ENCODE measurements at places on chromosomes 13 and 19.

GRCh38 chr13:26390203-26390602 lies 136.3 kb downstream of the CDK8 start:
- no peak for DNase-seq

- no peak for DNase-seq
Measured at GRCh38 chr19:40413291-40413845, at the start of gene PRX. PRX (minus strand) TSS chr19:40413378; CDS start chr19:40407932, 5,446 bp downstream.

GRCh38 chr13:92255526-92255925 lies 857.1 kb downstream of the GPC5 start:
- no peak for DNase-seq

DNA sequence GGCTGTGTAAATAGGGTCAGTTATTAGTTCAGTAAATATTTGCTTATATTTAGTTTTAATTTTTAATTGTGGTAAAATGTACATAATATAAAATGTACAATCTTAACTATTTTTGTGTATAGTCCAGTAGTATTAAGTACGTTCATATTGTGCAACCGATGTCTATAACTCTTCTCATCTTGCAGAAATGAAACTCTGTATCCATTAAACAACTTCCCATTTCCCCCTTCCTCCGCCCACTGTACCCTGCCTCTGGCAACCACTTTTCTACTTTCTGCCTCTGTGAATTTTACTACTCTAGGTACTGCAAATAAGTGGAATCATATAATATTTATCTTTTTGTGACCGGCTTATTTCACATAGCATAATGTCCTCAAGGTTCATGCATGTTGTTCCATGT lies 24.4 kb downstream of the UBAC2 start:
- DNase-seq = no peak

GRCh38 chr19:9658769-9659168 lies 16.1 kb downstream of the ZNF562 start:
- DNase-seq = no peak

DNA sequence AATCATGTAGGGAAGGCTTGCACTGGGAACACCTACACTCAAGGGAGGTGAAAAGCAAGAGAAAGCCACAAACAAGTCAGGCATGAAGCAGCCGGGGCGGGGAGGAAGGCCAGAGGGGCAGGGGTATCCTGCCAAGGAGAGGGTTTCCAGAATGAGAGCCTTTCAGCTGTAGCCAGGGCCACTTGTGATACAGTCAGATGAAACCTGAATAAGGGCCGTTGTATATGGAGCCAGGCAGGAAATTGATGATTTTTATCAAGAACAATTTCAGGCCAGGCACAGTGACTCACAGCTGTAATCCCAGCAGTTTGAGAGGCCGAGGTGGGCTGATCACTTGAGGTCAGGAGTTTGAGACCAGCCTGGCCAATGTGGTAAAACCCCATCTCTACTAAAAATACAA lies 4.4 kb downstream of the TRPM4 start:
- no peak for DNase-seq

GRCh38 chr19:52963247-52963618 lies 552 bp upstream of the ZNF816 start:
- no peak for DNase-seq

DNA sequence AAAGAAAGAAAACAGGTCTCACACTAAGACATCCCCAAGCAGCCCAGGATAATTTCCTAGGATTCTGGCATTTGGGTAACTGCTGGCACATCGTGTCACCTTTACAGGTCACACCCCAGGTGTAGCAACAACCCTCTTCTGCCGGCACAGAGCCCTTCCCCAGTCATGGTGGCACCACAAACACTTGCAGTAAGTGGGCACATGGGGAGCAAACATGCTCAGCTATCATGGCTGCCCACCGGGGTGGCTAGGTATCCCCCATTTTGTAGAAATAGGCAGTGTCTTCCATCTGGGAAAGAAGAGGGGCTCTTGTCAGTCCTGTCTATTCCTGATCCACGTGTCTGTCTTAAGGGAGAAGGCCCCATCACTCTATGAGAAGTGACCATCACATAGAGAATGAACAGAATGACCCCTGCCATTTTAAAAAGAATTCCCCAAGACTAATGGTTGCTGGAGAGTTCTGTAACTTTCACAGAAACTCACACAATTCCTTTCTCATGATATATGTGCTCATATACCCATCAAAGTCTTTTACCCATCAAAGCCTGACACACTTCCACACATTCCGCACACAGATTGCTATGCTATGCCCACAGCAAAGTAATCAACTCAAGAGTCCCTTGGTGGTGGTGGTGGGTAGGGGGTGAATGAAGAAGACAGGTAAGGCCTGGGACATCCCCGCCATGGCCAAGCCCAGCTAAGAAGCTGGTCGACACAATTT lies 33.3 kb downstream of the BRD4 start:
- DNase-seq = no peak

DNA sequence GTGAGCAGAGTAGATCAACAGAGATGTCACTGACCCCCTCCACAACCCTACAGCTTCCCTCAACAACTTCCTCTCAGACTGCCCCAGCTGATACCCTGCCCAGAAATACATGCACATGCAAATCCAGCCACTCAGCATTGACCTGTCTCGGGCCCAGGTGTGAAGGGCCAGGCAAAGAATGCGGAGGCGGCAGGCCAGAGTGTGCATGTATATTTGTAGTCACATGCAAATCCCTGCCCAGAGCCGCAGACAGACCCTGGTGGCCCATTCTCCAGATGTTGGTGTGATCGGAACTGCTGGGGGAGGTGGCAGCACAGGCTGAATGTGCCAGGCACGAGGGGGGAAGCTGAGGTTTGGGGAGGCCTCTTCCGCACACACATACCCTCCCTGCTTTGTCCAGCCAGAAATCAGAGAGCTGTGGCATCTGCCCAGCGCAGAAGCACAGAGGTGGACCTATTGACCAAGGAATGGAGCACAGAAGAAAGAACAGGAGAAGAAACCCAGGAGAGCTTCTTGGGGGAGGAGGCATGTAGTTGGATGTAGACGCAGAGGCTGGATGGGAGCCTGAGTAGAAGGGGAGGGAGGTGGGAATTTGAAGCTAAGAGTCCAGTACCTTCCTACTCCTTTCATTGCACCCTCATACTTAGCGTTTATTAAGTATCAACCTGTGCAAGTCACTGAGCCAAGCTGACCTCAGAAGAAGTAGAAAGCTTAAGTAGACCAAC lies 14.4 kb downstream of the MEF2B start:
- no peak for DNase-seq

GRCh38 chr13:110507678-110508381 lies 53.7 kb downstream of the RAB20 start:
- DNase-seq = no peak

DNA sequence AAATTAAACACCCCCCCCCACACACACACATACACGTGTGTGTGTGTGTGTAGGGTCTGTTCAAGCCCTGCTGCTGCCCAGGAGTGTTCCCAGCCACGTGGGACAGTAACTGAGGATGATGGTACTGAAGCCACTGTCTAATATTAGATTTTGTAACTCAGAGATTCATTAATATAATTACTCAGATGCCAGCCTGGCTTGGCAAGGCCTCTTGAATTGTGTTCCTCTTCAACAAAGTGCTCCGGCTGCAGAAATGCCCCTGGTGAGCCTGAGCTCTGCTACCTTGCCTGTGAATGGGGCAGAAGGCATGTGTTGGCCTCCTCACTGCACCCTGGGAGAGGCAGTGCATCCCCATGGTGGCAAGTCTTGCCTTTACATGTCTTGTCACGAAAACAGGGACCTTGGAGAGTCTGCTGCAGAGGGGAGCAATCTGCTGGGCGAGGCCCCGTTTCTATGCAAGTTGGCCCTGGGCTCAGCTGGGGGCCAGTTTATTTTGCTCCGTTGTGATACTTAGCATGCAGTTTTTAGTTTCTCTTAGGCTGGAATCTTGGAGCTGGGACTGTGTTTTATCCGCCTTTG lies 44.0 kb downstream of the NFIX start:
- no peak for DNase-seq

- DNase-seq = no peak
Measured at GRCh38 chr13:25249001-25249543, 38.2 kb downstream of the MTMR6 start.

GRCh38 chr19:31252441-31252840 lies 96.8 kb downstream of the TSHZ3 start:
- no peak for DNase-seq

GRCh38 chr13:106291006-106291405 lies 244.5 kb downstream of the EFNB2 start:
- no peak for DNase-seq

- peak; percentile 25 for DNase-seq
Measured at GRCh38 chr19:29966588-29967249, 24.7 kb downstream of the URI1 start.

GRCh38 chr13:59120297-59120843 lies 1043.4 kb downstream of the DIAPH3 start:
- no peak for DNase-seq

DNA sequence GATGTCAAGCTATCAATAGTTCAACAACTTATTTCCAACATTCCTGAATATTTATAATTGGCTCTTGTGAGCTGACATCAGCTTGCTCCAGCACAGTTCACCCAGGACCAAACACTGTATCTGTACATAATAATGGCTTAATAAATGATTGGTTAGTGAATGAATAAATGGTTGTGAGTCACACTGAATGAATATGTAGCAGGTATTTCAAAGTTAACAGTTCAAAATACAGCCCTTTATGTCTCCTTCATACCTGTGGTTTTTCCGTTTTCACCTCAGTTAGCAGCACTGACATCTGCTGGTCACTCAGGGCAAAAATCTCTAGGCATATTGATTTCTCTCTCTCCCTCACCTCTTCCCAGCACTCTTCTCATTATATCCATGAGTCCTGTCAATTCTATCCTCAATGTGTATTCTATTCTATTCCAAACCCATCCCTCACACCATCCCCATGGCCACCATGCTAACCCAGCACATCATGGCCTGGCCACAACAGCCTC lies 76.3 kb downstream of the PEG3 start:
- DNase-seq = no peak

- no peak for DNase-seq
Measured at GRCh38 chr13:104650431-104650830, 1584.2 kb upstream of the SLC10A2 start.

- no peak for DNase-seq
Measured at GRCh38 chr19:21092109-21092508, 10.1 kb downstream of the ZNF714 start.

DNA sequence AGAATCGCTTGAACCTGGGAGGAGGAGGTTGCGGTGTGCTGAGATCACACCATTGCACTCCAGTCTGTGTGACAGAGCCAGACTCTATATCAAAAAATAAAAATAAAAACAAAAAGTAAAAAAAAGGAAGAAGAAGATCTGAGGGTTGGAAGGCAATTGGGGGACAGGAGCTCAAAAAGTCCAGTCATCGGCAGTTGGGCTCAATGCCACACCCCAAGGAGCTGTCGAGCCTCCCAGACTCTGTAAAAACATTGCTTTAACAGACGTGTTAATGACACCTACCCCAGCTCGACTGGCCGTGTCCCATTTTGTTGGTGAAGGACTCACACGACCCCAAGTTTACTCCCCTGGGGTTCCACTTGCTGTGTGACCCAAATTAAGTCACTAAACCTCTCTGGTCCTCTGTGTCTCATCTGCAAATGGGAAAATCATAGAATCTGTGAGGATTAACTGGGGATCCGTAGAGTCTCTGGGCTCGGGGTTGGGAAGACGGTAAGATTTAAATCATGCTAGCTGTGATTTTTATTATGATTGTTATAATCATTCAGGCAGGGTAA lies 7.0 kb downstream of the GNA15 start:
- DNase-seq = no peak

- no peak for DNase-seq
Measured at GRCh38 chr19:7230826-7231225, 63.4 kb downstream of the INSR start.

DNA sequence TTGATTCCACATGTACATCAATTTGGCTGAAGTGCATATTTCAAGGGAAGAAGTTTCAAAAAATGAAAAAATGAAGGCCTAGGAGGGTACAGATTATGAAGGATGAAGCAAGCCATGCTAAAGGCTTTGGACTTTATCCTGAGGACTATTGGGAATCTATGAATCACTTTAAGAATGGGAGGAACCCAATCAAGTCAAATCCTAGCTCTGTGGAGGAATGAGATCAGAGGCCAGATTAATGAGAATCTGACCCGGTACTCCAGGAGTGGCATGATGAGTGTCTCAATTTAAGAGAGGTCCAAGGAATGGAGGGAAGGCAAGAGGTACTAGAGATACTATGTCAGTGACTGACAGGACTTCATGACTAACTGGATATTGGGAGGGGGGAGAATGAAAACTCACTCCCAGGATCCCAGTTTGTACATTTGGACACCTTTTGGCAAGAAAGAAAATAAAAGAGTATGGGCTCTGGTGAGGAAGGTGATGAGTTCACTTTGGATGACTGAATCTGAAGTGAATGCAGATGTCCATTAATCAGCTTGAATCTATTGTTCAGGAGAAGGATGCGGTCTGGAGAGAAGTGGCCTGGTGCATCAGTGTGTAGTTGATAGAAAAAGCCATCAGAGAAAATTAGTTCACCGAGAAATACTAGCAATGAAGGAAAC lies 349.0 kb downstream of the EFNB2 start:
- no peak for DNase-seq

DNA sequence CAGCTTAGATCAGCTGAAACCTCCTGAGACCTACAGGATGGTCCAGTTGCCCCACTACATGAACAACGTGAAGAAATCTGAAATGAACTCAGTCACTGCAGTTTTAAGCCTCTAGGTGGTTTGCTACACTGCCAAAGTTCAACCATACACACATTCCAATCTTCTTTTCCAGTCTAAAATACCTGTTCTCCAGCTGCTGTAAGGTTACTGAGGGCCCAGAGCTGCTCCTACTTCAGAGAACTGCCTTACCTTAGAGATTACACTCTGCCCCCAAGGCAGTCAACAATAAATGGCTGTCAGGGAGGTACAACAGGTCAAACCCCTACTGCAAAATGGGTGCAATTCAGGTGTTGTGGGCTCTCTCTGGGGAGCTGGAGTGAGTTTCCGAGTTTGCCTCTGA lies 154.1 kb upstream of the MIR17HG start:
- no peak for DNase-seq

GRCh38 chr19:17497149-17497798 lies 14.2 kb upstream of the PGLS start:
- no peak for DNase-seq

- DNase-seq = peak; percentile 3
Measured at GRCh38 chr19:44876930-44877535, 14.0 kb upstream of the TOMM40 start.

- DNase-seq = peak; percentile 82
Measured at GRCh38 chr19:43784981-43785808, 4.4 kb upstream of the KCNN4 start.

- peak; percentile 66 for DNase-seq
Measured at GRCh38 chr19:584240-585001, 5.3 kb upstream of the HCN2 start.

- DNase-seq = no peak
Measured at GRCh38 chr19:15583346-15583745, 31.7 kb upstream of the CYP4F8 start.

- DNase-seq = no peak
Measured at GRCh38 chr19:32814624-32815023, 54.9 kb downstream of the SLC7A9 start.

- DNase-seq = no peak
Measured at GRCh38 chr19:18764591-18765051, 26.5 kb downstream of the COMP start.

GRCh38 chr13:109790942-109791605 lies 4.7 kb upstream of the IRS2 start:
- DNase-seq = peak; percentile 62
